Epithelial cell of prostate (primary cell): ENCODE measurements at places on chromosomes 6 and 20.
A peak's percentile ranks its signal among the peaks of the same experiment; 100 is the strongest.

GRCh38 chr20:16387666-16388065 is 185.6 kb downstream of the KIF16B start:
- no peak for DNase-seq

- no peak for DNase-seq
Measured at GRCh38 chr6:41937861-41938574, 3.6 kb downstream of the CCND3 start.

DNA sequence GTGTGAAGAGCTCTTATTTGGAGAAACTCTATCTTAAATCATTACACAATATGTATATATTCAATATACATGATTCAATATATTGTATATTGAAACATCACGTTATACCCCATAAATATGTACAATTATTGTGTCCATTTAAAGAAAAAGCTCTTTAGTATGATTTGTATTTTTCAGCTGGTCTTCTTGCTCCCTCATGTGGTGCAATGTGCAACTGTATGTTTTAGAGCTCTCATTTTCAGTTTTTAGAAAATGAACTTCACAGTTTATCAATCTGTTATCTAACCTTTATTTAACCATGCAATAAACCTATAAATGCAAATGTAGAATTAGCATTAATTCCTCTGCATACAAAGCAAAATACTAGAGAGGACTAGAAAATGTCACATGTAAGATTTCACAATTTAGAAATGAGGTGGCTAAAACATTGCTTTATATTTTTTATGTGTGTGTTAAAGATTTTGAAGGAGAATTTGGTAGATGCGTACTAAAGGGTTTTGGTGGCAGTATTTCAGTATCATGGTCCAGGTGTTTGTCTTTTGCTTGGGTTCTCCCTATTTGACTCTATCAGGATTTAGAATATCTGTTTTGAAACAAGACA is 167.1 kb downstream of the PHF3 start:
- DNase-seq = no peak

GRCh38 chr6:33007831-33008400 is 1.5 kb downstream of the HLA-DOA start:
- no peak for DNase-seq

GRCh38 chr6:29892696-29893095 is 49.6 kb upstream of the HLA-A start:
- DNase-seq = no peak

DNA sequence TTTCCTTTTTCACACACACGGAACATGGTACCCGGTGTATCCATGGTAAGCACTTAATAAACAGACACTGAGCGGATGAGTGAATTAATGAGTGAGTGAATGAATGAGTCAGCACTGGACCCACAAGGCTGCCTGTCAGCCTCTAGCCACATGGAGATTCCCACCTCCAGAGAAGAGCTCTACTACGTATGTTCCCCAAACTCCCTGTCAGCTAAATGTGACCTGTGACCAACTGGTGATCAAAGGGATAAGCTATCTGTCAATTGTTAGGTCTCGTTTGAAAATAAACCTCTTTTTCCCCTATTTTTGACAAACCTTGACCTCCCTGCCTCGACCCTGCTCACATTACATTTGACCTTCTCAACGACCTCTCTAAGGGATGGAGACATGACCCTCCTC is 24.5 kb upstream of the TAF8 start:
- no peak for DNase-seq

DNA sequence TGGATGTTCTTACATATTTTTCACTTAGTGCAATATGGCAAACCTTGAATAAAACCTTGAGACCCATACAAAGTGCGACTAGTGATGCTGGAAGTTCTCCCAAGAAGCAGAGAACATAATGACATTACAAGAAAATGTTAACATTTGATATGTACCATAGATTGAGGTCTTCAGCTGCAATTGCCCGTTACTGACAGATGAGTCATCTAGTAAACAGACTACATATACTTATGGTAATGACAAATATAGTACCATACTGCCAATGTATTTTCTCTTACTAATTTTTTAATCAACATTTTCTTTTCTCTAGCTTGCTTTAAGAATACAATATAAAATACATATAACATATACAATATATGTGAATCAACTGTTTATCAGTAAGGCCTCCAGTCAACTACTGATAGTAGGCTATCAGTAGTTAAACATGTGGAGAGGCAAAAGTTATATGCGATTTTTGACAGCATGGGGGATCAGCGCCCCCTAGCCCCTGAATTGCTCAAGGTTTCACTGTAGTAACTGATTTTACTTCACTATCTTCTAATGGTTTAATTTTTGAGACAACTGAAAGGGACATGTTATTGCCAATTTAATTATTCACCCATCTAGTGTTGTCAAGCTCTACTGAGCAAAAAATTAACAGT is 166.7 kb upstream of the ADGRB3 start:
- no peak for DNase-seq

DNA sequence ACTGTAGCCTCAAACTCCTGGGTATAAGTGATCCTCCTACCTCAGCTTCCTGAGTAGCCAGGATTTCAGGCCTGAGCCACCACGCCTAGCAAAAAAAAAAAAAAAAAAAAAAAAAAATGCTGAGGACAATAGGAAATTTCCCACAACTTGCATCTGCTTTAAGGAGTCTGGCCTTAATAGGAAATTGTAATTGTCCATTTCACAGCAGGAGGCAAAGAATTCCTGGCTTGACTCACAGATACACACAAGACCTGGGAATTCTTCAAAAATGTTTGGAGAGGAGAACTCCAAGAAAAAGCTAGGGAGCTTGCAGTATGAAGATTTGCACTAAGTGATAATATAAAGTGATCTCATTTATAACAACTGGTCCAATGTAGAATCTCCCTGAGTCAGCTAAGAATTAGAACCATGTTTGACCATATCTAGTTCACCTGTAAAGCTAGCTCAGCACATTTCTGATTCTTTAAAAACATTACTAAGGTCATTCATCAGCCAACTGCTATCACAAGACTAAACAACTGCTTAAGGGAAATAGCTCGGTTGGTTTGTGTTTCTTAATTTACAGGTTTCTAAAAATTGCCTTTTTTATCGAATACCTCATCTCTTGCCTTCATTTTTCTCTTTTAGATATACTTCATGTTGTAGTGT is 80.2 kb upstream of the SLC2A12 start:
- no peak for DNase-seq

GRCh38 chr6:51574040-51574439 is 513.4 kb downstream of the PKHD1 start:
- no peak for DNase-seq

DNA sequence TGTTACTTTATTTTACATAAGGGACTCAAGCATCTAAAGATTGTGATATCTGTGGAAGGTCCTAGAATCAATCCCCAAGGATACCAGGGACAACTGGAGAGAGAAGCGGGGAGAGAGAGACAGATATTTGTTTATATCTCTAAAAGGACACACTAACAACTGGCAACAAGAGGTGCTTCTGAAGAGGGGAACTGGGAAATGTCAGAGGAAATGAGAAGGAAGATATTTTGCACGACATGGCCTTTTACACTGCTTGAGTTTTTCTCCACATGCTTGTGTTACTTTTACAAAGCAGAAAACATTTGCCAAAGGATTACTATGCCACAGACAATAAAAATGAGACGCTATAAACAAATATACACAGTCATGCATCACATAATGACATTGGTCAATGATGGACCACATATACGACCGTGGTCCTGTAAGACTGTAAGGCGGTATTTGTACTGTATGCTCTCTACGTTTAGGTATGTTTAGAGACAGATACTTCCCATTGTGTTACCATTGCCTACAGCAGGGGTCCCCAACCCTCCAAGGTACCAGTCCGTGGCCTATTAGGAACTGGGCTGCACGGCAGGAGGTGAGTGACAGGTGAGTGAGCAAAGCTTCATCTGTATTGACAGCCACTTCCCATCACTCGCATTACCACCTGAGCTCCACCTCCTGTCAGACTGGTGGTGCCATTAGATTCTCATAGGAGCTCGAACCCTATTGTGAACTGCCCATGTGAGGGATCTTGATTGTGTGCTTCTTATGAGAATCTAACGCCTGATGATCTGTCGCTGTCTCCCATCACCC is 64.6 kb upstream of the PTPN1 start:
- no peak for DNase-seq

- DNase-seq = no peak
Measured at GRCh38 chr6:154830771-154831170, 97.6 kb downstream of the SCAF8 start.

DNA sequence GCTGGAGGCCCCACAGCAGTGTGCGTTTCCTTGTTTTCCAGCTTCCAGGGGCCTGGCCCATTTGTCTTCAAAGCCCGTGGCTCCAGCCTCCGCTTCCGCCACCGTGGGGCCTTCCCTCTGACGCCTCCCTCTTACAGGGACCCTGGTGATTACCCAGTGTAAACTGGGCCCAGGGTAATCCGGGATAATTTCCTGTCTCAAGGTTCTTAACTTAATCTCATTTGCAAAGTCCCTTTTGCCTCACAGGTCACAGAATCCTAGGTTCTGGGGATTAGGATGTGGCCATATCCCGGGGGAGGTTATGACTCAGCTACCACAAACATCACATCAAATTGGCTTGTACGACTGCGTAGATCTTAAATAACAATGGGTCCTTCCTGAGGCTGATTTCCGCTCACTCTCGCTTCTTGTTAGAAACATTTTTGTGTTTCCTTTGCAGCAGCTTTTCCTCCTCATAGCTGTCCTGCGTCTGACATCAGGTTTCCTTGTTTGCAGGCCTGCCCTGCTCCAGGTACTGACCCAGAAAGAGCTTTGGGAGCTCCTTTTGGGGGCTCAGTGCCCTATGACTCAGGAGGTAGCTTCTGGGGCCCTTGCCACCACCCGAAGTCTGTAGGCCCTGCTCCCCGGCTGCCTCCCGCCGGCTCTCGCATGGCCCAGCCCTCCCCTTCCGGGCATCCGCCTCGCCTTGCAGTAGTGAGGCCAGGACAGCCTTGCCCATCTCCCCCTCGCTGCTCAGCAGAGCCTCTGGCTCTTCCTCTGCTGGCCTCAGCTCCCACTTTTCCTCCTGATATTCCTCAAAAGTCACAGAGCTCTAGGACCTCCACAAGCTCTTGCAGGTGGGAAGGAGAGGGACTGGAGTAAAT is 100.5 kb downstream of the ERMARD start:
- no peak for DNase-seq

- DNase-seq = no peak
Measured at GRCh38 chr6:13001927-13002326, 285.4 kb downstream of the PHACTR1 start.

DNA sequence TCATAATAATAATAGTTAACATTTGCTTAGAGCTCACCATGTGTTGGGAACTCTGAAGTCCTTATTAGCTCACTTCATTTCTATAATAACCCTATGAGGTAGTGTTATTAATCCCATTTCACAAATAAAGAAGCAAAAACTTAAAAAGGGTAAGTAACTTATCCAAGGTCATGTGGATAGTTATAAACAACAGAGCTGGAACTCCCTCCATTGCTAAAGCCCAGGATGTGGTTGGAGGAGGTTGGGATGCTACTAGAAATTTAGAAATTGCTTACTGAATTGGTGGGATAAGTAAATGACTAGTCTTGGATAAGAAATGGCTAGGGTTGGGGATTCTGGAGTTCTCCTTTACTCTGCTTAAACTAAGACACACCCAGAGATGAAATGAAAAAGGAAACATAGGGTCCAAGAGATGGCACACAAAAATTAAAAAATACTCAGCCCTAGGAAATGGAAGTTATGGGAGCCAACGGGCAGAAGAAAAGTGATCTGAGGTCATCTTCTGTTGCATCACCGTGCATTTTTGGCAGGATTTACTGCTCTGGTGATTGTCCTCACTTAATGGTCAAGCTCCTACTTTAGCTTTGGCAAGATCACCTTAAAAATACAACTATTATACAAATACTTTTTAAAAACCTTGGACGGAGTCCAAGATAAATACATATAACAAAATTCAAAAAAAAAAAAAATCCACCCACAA is 7.7 kb upstream of the CLIC5 start:
- DNase-seq = no peak

DNA sequence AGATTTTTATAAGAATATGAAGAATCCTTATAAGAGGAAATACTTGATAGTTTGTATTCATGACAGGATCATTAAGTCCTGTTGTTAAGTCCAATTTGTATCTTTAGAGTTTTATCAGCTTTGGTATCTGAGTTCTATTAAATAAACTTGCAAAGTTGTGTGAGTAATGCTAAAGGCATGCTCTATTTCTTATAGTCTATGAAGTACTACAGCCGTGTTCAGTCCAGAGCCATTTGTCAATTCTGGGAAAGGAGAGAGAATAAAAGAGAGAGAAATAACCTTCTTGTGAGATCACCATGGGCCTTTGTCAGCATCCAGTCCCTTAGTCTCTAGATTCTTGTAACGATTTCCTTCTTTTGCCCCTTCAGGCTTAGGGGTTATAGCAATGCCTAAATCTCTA is 181.2 kb upstream of the POU3F2 start:
- no peak for DNase-seq

GRCh38 chr6:14925025-14925698 is 320.7 kb upstream of the JARID2 start:
- DNase-seq = no peak

DNA sequence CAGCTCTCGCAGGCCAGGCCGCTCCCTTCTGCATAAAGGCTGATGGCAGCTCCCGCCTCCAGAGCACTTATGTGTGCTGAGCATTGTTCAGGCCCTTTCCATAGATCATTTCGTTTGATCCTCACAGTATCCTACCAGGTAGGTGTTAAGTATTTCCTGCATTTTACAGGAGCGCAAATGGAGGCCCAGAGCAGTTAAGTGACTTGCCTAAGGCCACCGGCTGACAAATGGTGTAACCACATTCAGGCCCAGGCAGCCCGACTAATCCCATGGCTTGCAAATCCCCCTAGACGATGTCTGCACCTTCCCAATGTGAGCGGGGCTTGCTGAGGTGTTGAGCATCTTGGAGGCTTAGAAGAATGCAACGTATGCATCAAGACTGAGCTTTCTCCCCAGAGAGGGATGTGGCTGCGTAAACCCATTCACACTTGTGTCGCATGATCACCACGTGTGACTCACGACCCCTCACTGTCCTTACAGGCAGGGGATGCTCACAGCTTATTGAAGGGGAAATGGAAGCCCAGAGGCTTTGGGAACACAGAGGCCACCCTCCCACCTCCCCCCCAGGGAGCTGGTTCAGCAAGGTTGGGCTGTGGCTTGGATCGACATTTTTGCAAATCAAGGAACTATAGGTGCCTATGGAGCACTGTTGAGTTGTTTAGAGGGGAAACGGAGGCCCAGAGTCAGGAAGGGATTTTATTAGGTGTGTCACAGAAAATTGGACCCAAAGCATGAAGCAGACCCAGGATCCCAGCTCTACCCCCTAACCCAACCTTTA is 7.0 kb downstream of the BPIFB2 start:
- DNase-seq = no peak

DNA sequence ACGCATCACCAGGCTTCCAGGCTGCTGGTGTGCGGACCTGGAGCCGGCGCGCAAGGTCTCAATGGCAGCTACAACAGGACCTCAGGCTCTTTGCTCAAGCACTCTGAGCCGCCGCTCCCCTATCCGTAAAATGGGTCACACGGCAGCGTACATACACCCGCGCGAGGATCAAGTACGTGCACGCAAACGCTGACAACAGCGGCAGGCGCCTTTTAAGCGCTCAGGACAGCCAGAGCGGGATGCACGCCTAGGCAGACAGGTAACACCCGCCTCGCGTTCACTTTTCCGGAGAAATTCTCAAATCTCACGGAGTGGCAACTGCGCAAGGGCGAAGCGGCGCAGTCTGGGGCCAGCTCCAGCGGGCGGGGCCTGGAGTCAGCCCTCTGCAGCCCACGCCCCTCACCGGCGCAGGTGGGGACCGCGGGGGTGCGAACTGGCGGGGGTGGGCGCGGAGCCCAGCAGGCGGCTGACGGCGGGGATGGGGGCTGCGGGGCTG is 535 bp downstream of the EXOC2 start:
- peak; percentile 14 for DNase-seq
